ENCODE measurements at places on chromosomes 11 and 22.

DNA sequence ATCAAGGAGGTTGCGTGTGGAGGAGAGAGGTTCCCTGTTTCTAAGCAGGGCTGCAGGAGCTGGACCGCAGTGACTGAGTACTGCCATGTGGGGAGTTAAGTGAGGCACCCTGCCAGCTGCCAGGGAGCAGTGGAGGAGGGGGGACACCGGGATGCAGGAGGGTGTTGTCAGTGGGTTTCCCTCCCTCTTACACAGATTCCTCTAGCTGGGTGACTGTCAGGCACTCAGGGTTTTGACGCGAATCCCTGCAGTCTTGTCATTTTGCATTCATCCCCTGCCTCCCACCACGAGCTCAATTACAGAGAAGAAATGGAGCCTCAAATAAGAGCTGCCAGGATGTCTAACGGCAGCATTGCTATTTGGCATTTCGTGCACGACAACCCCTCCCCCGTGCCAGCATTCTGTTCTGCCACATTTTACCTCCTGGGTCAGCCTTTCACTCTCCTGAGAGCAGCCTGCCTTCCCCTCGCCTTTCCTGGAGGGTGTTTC is 119.8 kb upstream of the SORL1-AS1 start:
- DNase-seq = no peak

DNA sequence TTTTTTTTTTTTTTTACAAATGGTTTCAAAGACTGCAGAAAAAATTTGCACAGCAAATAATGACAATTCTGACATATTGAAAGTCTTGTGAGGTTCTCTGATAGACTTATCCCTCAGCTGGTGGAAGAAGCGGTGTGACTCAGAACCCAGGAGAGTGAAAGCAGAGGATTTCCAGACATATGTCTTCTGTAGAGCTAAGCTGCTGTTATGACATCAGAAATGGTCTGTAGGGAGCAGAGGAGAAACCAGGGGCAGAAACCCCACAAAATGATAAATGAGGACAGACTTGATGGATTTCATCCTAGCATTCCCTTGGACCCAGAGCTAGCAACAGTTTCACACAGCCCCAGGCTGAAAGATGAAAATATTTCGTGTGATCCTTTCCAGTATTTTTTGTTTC is 582.6 kb downstream of the METTL15 start:
- no peak for DNase-seq

GRCh38 chr22:22830957-22831688 is 56.5 kb upstream of the IGLL5 start:
- DNase-seq = no peak

DNA sequence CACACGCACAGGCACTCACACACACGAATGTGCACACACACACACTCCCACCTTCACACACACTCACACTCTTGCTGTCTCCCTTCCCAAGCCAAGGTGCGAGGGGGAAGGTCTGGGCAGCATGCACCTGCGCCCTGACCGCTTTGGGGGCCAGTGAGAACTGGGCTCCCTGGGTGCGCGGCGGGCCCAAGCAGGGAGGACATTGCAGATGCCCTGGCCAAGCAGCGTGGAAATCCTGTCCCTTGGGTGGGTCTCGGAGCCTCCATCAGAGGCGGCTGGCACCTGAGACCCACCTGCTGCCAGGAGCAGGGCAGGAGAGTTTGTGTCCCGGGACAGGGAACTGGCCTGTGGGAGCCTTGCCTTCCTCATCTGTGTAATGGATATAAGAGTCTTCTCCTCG is 3.3 kb downstream of the CD81 start:
- no peak for DNase-seq

DNA sequence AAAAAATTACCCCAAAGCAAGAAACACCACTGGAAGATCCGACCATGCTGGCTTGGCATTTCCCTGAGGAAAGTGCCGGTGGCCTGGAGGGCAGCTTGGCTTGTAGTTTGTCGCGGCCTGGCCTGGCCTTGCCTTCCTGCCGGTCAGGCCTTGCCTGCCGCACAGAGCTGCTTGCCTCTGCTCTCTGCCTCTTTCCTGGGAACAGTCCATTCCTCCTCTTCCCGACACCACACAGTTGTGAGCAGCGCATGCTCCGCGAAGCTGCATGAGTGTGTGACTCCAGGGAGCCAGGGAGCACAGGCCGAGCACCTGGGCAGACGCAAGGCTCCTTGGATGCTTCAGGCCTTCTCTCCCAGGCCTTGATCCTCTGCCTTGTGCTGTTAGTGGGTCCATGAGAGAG is 19.8 kb downstream of the CTTN start:
- no peak for DNase-seq

DNA sequence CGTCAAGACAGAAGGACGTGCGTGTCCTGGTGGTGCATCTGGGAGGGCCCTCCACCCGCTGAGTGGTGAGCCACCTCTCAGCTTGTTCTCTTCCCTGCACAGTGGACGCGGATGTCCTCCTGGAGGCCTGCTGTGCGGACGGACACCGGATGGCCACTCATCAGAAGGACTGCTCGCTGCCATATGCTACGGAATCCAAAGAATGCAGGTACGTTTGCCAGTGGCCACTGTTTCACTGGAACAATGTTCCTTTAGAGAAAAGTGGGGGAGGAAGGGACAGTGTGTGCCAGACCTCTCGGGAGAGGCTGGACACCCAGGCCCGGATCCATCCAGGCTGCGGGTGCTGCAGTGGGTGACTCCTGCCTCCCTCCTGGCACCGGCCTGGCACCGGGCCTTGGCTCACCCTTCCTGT is 15.9 kb downstream of the FBLN1 start:
- no peak for DNase-seq

- no peak for DNase-seq
Observed at GRCh38 chr11:33284818-33285217, 27.6 kb downstream of the HIPK3 start.

DNA sequence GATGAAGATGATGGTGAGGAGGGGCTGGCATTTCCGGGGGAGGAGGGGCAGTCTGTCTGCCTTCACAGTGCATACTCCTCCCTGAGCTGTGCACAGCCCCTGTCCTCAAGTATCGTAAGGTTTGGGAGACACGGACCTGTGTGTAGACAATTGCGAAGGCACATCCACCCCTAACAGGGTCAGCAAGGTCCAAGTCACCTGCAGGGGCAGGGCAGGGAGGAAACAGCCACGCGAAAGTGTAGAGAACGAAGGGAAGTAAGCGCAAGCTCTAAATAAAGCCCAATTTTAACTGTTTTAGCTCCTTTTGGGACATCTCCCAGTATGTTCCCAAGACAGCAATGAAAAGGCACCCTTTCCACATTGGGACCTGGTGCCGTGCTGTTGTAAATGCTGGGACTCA is 448.2 kb downstream of the TBC1D22A start:
- no peak for DNase-seq
